ENCODE measurements at places on chromosomes 12 and 14.

DNA sequence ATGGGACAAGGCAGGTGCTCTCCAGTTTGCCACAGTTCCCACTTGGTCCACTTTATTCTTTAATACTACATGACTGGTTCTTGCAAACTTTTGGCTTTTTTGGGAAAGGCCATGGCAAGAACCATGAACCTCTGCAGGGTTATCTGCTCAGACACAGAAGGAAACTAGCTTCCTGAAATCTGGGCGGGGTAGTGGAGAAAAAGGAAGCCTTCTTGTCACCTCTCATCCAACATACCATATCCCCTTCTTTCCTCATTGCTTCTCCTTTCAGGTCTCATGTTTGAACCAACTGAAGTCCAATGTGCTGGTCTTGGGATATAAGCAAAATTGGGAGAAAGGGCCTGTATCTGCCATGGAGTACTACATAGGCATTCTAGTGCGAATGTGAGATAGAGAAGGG, 5.5 kb upstream of the KLHL33 start:
- no peak for DNase-seq

- no peak for DNase-seq
Observed at GRCh38 chr14:98200601-98201000, 1071.4 kb downstream of the BCL11B start.

- DNase-seq = no peak
Observed at GRCh38 chr14:49988080-49988990, 95.5 kb downstream of the ARF6 start.

GRCh38 chr12:89962648-89963047, 254.0 kb upstream of the ATP2B1 start:
- DNase-seq = no peak

GRCh38 chr12:41981013-41981412, 163.7 kb downstream of the GXYLT1 start:
- no peak for DNase-seq

- DNase-seq = no peak
Observed at GRCh38 chr12:32854097-32854496, 42.5 kb downstream of the PKP2 start.

DNA sequence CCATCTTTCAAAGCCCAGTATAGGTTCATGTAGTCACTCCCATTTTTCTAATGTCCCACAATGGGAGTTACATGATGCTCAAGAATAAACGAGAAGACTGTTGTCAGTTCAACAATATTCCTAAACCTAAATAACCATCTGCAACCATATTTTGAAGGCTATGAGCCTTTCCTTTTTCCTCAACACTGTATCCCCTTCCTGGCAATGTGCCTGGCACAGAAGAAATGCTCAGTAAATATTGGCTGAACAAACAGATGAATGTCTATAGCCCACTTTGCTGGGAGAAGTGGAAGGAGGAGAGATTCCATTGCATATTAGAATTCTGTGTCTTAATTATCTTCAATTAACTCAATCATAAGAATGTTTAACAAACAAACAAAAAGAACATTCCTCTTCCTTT, 6.1 kb downstream of the ARMH4 start:
- DNase-seq = no peak

GRCh38 chr12:84653482-84653881, 259.1 kb downstream of the SLC6A15 start:
- DNase-seq = no peak

GRCh38 chr12:68203460-68203875, 22.1 kb downstream of the IL26 start:
- no peak for DNase-seq

- DNase-seq = no peak
Observed at GRCh38 chr12:4540170-4540569, 1.5 kb downstream of the RAD51AP1 start.

- no peak for DNase-seq
Observed at GRCh38 chr12:124713041-124713435, 145.6 kb upstream of the NCOR2 start.

DNA sequence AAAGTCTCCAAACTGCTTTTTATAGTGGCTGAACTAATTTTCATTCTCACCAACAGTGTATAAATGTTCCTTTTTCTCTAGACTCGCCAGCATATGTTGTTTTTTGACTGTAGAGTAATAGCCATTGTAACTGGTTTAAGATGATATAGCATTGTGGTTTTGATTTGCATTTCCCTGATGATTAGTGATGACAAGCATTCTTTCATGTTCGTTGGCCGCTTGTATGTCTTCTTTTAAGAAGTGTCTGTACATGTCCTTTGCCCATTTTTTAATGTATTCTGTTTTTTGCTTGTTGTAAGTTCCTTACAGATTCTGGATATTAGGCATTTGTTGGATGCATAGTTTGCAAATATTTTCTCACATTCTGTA, 404.9 kb downstream of the FLRT2 start:
- DNase-seq = no peak

DNA sequence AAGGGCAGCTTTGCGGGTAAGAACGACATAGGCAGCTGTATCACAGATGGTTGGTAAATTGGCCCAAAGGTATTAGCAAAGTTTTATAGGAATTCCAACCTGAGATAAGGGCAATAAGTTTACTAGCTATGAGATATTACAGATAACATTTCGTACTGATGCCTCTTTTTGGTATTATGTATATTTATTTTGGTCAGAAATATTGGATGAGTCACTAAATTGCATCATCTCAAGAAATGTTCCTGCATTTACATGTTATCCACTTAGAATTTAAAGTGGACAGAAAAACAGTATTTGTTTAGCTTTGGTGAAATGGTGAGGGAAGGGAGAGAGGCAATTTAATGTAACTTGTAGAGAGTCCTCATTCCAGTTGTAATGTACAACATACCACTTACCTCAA, 65.1 kb upstream of the PZP start:
- no peak for DNase-seq

DNA sequence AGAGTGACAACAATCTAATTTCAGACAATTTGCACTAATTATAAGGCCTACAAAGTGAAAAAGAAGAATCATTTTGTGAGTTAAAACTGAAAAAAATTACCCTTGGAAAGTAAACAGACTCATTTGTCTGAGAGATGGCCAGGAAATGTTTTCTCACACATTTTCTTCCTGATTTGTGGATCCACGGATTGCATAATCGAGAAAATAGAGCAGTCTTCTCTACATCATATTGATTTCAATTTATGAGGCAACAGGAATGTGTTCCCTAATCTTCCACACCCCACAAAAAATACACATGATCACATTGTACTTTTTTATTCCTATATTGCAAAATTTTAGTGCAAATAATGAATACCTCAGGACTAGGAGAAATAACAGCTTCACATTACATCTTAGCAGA, 160.8 kb downstream of the CCER1 start:
- no peak for DNase-seq

DNA sequence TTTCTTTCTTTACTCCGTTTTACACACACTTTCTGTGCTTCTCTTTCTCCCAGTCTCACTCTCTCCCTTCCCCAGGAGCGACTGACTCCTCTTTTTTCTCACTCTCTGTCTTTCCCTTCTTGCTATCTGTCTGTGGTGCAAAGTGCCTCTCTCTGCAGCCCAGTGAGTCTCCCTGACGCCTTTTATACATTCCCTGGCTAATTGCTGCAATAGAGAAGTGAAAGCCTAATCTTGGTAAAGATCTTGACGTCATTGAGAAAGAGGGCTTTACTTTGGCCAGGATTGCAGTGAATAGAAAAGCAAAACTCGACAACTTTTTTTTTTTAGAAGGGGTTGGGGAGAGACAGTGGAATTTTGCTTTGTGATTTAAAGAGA, 706 bp upstream of the DIO2 start:
- DNase-seq = no peak

DNA sequence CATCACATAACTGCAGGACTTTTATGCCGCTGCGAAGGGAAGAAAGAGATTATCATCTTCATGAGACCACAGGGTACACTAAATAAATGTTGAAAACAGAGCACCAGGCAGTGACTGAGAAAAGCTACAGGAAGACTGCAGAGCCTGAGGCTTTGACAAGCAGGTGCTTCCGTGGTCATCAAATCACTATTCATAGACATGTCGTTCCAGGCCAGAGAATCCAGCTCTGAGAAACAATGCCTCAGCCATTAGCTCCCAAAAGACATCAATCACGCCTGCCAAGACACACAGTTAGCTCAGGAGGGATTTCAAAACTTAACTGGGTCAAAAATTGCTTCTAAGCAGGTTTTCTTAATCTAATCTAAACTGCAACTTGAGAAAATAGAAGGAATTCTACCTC, 47.2 kb upstream of the GARIN6 start:
- DNase-seq = no peak
